ENCODE measurements at places on chromosomes 16 and 17.
A peak's percentile ranks its signal among the peaks of the same experiment; 100 is the strongest.

- DNase-seq, result no peak
These were observed 77.2 kb upstream of the MON1B start for GRCh38 chr16:77113835-77114234.

DNA sequence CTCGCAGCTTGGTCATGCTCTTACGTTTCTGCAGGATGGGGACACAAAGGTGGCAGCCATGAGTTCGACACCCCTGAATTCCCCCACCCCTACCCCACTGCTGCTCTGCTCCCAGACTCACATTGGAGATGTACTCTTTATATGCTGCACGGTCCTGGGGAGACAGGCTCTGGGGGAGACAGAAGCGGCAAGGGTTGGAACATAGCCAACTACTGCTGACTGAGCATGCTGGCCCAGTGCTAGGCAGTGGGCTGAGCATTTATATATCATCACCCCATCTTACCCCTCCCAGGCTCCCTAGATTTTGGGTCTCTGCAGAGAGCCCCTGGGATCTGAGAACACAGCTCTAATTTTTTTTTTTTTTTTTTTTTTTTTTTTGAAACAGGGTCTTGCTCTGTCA, 8.1 kb upstream of the ATXN7L3 start:
- DNase-seq, result no peak

DNA sequence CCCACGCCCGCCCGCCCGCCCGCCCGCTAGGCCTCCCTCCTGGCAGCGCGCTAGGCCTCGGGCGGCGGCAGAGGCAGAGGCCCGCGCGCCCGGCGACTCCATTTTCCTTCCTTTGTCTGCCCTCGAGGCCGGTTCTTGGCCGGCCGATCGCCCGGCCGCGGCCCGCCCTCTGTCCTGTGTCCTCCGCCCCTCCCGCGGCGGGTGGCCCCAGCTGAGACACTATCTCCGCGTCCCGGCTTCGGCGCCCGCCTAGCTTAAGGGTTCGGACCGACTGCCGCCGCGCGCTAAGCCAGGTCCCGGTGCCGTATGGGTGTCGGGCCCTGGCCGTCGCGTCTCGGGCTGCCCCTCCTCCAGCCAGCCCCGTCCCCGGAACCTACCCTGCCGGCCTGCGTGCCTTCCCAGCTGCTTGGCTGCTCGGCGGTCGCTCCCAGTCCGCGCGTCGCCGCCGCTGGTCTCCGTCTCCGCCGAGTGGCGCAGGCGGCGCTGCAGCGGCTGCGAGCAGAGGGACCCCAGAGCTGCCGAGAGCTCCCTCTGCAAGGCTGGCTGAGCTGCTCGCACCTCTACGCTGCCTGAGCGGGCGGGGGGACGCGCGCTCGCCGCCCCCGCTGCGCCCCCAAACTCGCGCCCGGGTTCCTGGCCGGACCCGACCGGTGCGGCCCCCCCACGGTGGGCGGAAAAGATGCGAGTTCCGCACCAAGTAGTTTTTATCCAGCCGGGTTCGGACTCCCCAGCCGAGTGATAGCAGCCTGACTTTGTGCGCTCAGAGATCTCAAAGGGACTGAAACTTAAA, 787 bp downstream of the CTCF start:
- peak; percentile 24 for DNase-seq

DNA sequence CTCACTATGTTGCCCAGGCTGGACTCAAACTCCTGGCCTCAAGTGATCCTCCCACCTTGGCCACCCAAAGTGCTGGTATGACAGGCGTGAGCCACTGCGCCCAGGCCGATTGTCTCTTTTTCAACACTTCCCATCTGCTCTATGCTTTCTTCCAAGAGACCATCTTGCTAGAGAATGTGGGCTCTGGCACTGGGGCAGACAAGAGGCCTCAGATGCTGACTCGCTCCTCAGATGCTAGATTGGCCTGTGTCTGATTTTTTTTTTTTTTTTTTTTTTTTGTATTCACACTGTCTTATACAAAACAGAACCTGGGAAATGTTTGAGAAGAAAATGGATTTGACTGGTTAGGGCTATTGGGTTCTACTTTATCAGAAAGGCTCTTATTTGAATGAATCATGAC, 58.2 kb downstream of the CYB5D2 start:
- DNase-seq, result no peak

GRCh38 chr16:24203675-24204074, 52.5 kb upstream of the CACNG3 start:
- no peak for DNase-seq
